T-helper 17 cell (primary cell): ENCODE measurements at places on chromosomes 1 and 21. TPM values are rescaled to one million over a fixed set of nuclear protein-coding genes. Genes with fewer than 3 reads are reported as not detected.

DNA sequence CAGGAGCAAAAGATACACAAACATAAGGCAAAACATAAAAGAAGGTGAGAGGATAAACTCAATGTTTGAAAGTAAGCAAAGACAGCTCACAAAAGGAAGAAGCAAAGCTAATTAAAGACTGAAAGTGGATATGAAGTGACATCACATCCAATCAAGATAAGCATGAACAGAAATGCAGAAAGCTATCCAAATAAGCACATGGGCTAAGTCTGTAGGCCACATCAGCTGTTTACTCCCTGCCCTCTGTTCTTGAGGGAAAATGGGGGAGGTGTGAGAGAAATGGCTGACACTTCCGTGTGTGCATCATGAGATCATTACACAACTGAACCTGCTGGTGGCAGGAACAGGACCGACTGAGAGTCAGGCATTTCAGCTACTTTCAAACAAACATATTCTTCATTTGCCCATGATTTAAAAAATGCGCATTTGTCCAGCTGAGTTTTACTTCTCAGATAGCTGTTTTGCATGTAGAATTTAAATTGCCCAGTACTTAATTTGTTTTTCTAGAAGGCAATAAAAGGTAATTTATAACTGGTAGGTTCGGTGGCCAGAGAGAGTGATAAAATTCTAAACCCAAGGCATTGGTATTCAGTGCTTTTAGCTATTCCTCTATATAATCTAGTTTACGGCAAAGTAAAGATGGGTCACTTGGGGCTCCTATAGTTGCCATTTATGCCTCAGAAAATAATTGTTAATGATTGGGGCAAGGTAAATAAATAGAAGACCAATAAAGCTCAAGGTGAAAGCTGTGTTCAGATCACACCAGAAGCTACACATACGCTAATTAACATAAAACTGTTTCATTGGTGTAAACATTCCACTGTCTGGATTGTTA lies 27.2 kb upstream of the MAN1A2 start:
- peaks cover 2% of the 10 kb centered on the region for H3K36me3 ChIP-seq
- peaks cover 9% of the 10 kb centered on the region for H3K4me1 ChIP-seq
- DNase-seq = no peak
- H3K27ac ChIP-seq = no peak overlapping the region

GRCh38 chr1:171852272-171852671 lies 11.0 kb downstream of the DNM3 start:
- no peak overlapping the region for H3K27ac ChIP-seq
- H3K4me3 ChIP-seq = no peak overlapping the region
- H3K4me1 ChIP-seq = no peaks in the 10 kb centered on the region
- peaks cover 5% of the 10 kb centered on the region for H3K36me3 ChIP-seq

DNA sequence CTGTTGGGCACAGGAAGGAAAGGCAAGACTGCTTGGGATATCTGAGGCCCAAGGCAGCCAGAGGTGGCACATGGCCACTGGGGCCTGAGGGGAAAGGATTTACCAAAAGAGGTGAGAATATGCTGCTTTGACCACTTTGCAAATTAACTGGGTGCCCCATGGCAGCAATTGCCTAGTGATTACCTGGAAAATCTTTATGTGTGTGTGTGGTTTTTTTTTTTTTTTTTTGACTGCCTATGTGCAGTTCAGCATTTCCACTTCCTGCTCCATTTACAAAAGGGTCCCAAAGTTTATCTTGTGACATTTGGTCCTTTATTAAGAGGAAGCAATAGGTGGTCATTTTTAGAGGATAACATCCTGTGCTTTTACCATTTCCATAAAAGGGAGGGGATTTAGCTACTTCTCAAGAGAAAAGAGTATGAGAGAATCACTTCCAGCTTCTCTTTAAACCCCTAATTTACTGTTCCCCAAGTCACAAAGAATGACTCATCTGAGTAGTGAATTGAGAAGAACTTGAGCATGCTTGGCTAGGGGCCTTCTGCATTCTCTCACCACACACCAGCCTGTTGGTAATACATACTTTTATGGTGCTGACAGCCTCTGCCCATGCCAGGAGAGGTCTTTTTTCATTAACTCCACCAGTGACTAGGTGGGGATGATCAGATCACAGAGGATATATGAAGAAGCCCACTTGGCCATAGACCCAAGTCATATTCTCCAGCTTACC lies 52.1 kb downstream of the SYDE2 start:
- H3K4me1 ChIP-seq = peaks cover 5% of the 10 kb centered on the region
- no peak for DNase-seq
- H3K27me3 ChIP-seq = no peaks in the 10 kb centered on the region
- no peak overlapping the region for H3K4me3 ChIP-seq
- H3K36me3 ChIP-seq = no peaks in the 10 kb centered on the region

CHRM3 gene
- not detected for total RNA-seq

DNA sequence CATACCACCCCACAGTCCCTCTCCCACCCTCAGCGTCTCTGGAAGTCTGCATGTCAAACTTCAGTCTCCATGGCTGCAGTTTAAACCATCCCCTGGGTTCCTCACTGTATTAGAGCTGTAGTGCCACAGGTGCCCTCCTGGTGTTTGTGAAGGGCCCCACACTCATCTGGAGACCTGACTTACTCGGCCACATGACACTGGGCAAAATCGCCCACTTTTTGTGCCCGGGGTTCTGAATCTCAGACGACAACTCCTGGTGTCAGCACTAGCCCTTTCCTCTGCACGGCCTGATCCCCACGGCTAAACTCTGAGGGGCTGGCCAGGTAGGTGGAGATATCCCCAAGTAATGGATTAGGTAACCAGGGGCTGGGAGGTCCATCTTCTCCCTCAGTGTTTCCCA lies 6.5 kb downstream of the INKA2 start:
- peak overlapping the region; percentile 88 for H3K27ac ChIP-seq
- peaks cover 13% of the 10 kb centered on the region for H3K4me1 ChIP-seq
- peaks cover 6% of the 10 kb centered on the region for H3K27me3 ChIP-seq
- no peak for DNase-seq
- H3K36me3 ChIP-seq = peaks cover 6% of the 10 kb centered on the region
- no peak overlapping the region for H3K4me3 ChIP-seq

LYPD8 gene
- not detected for total RNA-seq
